ENCODE measurements at places on chromosomes 12 and 14.

GRCh38 chr14:92552066-92552465, 38.5 kb downstream of the RIN3 start:
- DNase-seq, result no peak

- no peak for DNase-seq
These were observed 212.4 kb upstream of the FAR2 start for GRCh38 chr12:28936711-28937110.

DNA sequence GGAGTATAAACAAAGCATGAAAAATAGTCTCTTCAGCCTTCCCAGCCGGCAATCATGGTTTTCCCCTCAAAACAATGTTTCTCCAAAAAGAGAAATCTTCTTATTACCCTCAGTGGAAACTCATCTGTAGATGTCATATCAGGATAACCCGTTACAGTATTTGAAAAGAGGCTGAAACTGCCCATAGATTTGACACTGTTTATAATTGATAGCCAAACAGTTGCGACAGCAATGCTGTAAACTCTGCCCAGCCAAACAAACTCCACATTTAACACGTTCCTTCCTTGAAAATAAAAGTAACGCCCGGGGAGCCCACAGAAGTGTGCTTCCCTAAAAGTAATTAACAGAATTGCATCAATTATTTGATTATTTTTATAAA, 201.3 kb upstream of the FOXN3 start:
- DNase-seq, result no peak

GRCh38 chr14:20719777-20720176, 25.9 kb upstream of the EDDM3A start:
- DNase-seq, result no peak

DNA sequence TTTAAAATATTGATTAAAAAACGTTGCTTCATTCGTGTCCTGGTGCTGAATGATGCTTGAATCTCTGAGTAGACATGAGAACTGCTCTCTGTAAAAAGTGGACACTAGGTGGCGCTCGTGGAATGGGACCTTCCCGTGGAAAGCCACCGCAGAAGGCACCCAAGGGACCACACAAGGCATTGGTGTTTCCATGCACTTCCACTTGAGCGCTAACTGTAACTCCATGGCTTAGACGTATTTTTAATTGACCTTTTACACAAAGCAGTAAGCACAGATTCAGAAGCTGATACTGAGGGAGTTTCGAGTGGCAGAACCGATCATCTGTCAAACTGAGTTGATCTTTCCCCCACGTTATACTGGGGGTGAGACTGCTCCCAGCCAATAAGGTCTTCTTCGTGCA, 135.3 kb downstream of the PRKCH start:
- peak; percentile 78 for DNase-seq

- DNase-seq, result peak; percentile 92
These were observed 108.6 kb downstream of the VRK1 start for GRCh38 chr14:96905825-96906224.

- no peak for DNase-seq
These were observed 279.8 kb upstream of the DIO2 start for GRCh38 chr14:80491131-80491530.

DNA sequence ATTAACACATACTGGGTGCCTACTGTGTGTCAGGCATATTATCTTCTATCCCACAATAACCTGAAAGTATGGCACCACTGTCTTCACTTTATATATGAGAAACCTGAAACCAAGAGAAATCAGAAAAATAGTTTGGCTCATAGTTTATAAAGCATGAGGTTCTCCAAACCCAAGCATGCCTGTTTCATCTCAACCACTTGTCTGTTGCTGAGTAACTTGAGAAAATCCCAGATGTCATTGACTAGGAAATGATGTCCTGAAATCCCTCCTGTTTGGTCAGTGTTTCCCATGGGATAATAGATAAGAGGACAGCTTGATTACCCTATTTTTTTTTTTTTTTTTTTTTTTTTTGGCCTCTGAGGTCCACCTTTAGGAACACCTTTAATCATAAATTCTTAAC, 2.6 kb upstream of the IFNG-AS1 start:
- no peak for DNase-seq

GRCh38 chr14:56173365-56173922, 55.2 kb downstream of the PELI2 start:
- no peak for DNase-seq

DNA sequence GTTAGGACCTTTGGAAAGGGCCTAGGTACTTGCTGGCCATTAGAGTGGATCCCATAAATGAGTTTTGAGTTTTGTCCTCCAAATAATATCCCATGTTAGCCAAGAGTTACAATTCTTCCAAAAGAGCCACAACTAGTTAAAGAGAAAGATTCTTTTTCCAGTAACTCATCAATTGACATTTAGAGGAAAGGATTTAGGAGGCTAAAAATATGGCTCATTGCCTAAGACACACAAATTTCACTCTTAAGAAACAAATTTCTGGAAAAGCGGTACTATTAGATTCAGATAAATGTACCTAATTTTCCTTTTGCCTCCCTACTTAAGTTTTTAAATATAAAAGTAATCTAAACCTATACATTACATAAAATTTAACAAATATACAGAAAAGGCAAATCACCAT, 21.3 kb downstream of the DACT1 start:
- DNase-seq, result no peak

GRCh38 chr14:26808407-26808806, 210.6 kb upstream of the NOVA1 start:
- DNase-seq, result no peak

Data from HL-60 (cell line).